ENCODE measurements at places on chromosomes 5 and 9.

DNA sequence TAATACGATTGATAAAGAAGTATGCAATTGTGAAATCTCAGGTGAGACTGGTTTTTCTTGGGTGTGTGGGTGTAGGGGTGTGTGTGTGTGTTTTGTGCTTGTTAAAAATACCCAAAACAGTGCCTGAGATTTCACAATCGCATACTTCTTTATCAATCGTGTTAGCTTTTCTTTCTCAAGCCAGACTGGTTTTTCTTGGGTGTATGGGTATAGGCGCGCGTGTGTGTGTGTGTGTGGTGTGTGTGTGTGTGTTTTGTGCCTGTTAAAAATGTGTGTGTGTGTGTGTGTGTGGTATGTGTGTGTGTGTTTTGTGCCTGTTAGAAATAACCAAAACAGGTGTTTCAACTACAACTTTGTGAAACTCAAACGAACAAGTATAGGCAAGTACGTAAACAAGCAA is 53.7 kb downstream of the CERT1 start:
- no peak for DNase-seq

- DNase-seq, result no peak
Observed at GRCh38 chr5:14414656-14415023, 167.0 kb upstream of the OTULINL start.

DNA sequence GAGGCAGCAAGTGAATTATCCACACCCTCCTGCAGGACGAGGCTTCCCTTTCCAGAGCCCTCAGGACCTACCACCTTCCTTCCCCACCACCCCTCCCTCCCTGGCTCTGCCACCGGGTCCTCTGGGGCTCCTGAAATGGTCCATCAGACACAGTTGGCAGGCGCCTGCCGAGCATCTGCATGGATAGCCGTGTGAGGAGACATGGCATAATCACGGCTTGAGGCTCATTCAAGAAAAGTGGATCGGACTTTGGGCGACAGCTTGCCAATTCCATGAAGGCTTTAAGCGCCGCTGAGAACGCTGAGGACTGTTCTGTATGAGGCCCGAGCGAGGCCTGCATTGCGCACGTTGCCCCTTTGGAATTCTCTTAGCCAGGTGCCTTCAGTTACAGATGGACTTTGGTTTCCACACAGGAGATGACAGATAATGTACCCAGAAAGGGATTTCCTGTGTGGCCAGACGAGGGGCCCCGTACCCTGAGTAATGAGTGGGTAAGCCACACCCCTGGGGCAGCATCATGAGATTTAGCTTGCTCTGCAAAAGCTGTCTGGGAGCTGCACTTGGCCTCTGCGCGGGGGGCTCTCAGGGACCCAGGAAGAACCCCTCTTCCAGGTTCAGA is 179.8 kb downstream of the OLFM1 start:
- DNase-seq, result no peak

- DNase-seq, result no peak
Observed at GRCh38 chr9:130199605-130200004, 27.4 kb downstream of the NCS1 start.

GRCh38 chr5:117759849-117760499 is 1185.4 kb upstream of the SEMA6A start:
- DNase-seq, result no peak

- DNase-seq, result no peak
Observed at GRCh38 chr5:98630621-98631020, 142.8 kb upstream of the RGMB start.

- no peak for DNase-seq
Observed at GRCh38 chr5:40486437-40487275, 193.1 kb upstream of the PTGER4 start.

- no peak for DNase-seq
Observed at GRCh38 chr9:98873526-98873925, 66.1 kb downstream of the GALNT12 start.

GRCh38 chr9:91042541-91042940 is 240.9 kb downstream of the SYK start:
- no peak for DNase-seq

DNA sequence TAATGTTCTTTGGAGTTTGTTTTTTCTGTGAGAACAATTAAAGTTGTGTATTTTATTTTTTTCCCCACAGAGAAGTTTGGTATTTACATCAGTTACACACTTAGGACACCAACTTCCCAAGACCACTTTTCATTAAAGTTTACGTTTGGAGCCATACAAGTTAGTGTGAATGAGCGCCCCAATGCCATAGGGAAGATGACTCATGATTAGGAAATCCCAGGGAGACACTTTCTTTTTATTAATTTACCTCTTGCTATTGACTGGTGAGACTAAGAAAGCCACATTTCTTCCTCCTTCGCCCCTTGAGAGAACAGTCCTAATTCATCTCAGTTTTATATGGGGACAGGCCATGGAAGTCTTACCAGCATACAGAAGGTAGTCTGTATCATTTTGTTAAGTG is 57.1 kb downstream of the EDIL3 start:
- DNase-seq, result no peak

DNA sequence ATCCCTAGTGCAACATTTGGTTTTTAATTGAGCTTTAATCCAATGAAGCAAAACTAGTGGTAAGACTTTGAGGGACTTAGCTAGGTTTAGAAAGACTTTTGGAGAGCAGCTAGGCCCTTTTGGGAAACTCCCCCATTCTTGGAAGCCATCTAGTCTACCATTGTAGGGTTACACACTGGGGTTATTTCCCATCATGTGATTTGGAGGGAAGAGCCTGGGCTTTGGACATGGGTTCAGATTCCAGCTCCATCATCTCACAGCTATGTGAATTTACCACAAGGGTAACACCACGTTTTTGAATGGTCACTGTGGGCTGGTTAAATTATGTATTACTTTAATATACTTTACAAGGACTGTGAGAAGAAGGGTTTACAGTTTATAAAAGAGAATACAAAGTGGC is 18.3 kb upstream of the TNFSF15 start:
- no peak for DNase-seq

DNA sequence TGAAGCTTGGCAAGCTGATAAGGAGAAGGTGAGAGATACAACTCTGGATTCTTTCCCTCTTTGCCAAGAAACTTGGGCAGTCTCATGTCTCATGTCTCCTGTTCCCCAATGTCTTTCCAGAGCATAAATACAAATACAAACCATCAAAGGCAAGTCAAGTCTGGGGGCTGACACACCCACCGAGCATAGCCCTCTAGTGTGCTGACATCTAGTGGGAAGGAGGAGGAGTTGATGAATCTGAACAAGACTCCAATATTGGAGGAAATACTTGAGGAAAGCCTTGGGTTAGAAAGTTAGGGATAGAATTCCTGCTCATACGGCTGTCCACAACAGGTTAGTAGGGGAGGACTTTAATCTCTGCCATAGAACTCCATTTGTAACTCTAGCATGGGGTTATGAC is 8.6 kb downstream of the MLANA start:
- no peak for DNase-seq

GRCh38 chr5:23007236-23007635 is 154.1 kb upstream of the CDH12 start:
- DNase-seq, result no peak

DNA sequence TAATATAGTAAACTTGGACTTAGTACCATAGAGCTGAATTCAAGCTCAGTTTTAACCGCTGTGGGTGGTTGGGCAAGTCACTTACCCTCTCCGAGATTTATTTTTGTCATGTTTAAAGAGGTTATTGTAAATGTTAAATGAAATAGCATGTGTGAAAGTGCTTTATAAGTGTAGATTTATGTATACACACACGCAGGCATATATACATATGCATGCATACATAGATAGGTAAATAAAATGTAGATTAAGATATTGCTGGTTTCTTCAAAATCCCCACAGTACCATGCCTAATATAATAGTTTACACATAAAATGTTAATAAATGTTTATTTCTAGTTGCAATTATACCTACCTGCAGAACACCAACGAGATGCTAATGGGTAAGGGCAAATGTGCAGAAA is 164.5 kb upstream of the EGFLAM start:
- DNase-seq, result no peak

DNA sequence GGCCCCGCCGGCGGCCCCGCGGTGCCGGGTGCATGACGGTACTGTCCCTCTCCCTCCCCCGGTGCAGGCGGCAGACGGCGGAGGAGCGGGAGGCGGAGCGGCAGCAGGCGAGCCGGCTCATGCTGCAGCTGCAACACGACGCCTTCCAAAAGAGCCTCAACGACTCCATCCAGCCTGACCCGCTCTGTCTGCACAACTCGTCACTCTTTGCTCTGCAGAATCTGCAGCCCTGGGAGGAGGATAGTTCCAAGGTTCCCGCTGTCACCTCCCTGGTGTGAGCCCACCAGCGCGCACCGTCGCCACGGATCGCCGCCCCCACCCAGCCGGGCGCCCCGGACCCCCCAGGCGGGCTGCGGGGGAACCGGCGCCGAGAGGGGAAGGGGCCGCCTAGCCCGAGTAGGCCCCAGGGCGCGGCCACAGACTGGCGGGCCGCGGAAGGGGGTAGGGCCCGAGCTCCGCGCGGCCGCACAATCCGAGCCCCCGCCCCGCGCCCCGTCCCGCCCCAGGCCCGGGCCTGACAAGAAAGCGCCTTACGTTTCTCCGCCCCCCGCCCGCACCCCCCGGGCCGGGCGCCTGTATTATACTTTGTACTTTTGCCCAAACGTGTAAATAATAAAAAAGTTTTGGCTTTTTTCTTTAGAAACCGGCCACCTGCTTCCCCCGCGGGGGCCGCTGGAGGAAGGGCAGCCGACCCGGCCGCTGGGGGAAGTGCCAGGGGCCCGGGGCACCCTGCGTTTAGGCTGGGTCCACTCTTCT is 2.5 kb downstream of the TLX3 start:
- no peak for DNase-seq

DNA sequence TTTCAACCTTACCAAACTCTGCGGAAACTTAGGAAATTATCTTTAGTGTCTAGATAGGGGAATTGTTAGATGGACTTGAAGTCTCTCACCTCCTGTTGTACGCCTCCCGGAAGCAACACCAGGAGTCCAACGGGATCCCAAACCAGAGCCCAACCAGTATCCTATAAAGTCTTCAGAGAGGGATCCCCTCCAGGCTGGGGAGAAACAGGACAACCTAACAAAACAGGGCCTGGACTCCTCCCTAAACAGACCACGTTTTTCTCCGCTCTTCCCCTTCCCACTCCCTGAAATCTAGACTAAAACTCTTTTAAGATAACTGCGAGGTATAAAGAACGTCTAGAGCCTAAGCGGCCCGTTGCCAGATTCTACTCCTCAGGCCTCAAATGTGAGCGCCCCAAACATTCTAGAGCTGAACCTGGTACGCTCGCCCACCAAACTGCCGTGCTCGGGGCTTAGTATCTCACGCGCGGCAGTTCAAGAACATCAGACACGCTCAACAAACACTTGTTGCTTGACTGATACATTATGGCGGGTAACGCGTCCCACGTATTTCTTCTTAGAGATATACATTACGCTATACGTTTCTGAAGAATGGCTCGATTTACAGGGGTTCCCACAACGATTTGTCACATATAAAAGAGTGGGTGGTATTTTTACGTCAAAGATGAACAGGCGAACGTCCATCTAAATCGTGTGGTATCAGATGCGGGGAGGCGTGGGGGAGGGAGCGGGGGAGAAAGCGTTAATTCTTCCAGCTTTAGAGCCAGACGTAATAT is 663 bp upstream of the SMIM27 start:
- no peak for DNase-seq

DNA sequence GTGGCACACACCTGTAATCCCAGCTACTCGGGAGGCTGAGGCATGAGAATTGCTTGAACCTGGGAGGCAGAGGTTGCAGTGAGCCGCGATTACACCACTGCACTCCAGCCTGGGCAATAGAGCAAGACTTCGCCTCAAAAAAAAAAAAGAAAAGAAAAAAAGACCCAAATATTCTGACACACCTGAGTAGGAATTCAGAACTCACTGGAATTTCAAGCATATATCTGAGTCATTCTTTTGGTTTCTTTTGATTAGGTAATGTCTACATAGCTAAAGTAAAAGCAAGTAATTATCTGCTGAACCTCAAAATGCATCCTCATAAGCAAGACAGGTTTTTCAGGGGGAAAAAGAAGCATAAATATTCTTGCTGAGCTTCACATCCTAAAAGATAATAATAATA is 35.9 kb downstream of the ANKRD31 start:
- no peak for DNase-seq

- DNase-seq, result no peak
Observed at GRCh38 chr5:151110122-151110681, 29.4 kb upstream of the TNIP1 start.

DNA sequence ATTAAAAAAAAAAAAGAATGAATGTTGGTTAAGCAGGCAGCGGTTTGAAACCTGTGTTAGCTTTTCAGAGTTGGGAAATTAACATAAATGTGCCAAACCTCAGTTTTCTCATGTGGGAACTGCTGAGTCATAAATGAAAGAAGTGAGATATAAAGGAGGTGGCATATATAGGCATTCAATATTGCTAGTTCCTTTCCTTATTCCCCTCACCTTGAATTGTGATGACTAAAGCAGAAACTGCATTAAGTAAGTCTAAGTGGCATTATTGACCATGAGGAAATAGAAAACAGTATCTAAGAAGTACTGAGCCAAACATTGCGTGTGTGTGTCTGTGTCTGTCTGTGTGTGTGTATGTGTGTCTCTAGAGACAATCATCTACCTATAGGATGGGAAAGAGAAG is 691.2 kb downstream of the TLR4 start:
- no peak for DNase-seq

DNA sequence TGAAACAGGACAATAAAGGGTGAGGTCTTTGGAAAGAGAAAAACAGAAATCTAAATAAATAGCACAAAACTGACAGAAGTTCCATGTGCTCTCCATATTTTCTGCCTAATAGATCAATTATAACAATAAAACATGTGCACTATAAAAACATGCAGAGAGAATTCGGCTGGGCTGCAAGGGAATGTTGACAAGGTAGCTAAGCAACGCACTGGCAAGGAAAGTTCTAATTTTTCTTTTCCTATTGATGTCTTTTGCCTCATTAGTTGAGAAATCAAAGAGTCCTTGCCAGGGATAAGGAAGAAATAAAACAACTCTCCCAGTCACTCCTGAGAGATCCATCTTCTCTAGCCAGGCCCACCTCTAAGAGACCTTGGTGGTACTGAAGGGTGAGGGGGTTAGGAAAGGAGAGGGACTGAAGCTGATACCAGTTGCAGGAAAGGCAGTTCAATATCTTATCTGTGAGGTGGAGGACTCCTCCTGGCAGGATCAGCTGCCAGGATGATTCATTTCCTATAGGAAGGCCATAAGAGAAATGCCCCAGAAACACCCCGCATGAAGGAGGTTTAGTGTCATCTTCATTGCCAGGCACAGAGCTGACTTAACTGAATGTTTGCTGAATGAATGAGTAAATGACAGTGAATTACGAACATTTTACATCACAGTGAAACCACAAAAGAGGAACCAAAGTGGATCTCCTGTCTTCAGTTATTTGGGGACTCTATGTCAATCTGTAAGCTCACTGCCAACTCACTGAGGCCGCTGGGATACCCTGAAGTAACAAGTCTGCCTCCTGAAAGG is 63.7 kb upstream of the IFNK start:
- DNase-seq, result no peak

DNA sequence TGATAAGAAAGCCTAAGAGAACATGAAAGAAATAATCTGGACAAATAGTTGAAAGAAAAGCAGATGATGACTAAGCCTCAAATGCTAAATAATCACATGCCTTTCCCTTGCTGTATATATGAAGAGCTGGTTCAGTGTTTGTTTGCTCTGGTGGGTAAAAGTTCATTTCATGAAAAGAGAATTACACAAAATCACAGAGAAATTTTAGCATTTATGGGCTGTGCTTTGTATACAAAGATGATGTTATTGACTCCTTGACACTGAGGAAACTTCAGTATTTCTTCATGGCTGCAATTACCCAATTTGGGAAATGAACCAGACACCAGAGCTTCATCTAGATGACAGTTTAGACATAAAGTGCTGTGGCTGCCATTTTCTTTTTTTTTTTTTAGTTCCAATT is 527.2 kb downstream of the NR2F1-AS1 start:
- no peak for DNase-seq
